ENCODE measurements at places on chromosomes 4 and X. TPM values are rescaled to one million over a fixed set of nuclear protein-coding genes. Genes with fewer than 3 reads are reported as not detected.

LUZP4 gene
- total RNA-seq, result not detected

REELD1 gene
- 0.18 TPM for total RNA-seq

MAGEA9B gene
- total RNA-seq, result 0.11 TPM

DCAF8L2 gene
- total RNA-seq, result not detected

LINC00632 gene
- total RNA-seq, result not detected

BST1 gene
- not detected for total RNA-seq

SPANXC gene
- total RNA-seq, result not detected

Data from Karpas-422 (cell line).